Activated T-helper 1 cell treated with Interleukin-2 at 50 U/mL for 16 hours (primary cell): ENCODE measurements at places on chromosomes 11 and 22.

DNA sequence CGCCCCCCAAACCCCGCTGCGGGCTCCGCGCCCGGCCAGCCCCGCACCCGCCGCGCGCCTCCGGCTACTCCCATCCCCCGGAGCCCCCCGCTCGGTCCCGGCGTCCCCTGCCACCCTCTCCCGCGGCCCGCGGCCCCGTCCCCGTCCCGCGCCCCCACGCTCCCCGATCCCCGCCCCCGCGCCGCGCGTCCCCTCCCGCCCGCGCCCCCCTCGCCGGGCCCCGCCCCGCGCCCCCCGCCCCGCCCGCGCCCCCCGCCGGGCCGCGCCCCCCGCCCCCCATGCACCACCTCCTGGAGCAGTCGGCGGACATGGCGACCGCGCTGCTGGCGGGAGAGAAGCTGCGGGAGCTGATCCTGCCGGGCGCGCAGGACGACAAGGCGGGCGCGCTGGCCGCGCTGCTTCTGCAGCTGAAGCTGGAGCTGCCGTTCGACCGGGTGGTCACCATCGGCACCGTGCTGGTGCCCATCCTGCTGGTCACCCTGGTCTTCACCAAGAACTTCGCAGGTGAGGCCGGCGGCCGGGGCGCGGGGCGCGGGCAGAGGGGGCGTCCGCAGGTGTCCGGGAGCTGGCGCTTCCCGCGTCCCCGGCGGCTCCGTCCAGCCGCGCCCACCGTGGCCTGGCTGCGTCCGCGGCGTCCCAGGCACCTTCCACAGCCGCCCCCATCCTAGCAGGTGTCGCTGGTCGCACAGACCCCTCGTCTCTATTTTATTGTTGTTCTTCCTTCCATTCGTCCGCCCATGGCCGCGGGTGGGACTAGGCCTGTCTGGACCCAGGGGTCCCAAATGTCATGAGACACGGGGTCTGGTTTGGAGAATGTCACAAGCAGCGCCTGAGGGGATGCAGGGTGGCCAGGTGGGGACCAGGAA, at the start of gene PANX2:
Gene PANX2 (plus strand): TSS at position 279 of the 866 bp plus-strand sequence. CDS start 0 bp downstream, at position 279.
- no peak for DNase-seq

- no peak for DNase-seq
Measured at GRCh38 chr22:44783581-44783980, 31.2 kb downstream of the ARHGAP8 start.

GRCh38 chr11:68673306-68673945, 10.9 kb upstream of the GAL start:
- no peak for DNase-seq

DNA sequence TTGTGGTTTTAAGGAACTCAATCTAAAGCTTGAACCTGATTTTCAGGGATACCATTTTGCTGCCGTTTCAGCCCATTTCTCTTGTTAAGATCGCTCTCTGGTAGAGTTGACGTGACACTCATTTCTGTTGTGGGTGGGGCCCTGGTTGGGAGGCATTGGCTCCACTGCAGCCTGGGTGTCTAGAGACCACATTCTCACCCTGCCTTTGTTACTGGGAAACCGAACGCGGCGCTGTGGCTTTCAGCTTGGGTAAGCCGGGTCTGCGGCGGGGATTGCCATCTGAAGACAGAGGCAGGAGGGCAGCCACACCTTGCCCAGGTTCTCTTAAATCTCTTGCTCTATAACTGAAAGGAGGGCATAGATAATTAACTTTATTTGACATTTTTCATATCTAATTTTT, 3.2 kb downstream of the EHF start:
- no peak for DNase-seq

DNA sequence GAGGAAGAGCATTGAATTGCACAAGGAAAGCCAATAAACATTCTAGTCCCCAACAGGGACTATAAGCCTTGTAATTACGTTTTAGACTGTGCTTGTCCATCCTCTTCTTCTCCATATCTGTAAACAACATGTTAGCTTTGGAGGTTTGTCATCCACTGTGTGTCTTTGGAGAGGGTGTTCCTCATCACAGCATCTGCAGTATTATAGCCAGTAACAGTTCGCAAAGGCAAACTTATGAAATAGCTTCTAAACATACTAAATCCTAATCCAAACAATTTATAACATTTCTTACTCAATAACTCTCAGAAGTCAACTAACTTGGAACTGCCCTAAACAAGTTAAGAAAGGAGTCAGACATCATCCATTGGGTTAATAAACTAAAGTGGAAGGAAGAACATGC, 10.3 kb upstream of the BDNF start:
- no peak for DNase-seq

GRCh38 chr11:118643142-118643994, 36.0 kb downstream of the PHLDB1 start:
- DNase-seq, result no peak

DNA sequence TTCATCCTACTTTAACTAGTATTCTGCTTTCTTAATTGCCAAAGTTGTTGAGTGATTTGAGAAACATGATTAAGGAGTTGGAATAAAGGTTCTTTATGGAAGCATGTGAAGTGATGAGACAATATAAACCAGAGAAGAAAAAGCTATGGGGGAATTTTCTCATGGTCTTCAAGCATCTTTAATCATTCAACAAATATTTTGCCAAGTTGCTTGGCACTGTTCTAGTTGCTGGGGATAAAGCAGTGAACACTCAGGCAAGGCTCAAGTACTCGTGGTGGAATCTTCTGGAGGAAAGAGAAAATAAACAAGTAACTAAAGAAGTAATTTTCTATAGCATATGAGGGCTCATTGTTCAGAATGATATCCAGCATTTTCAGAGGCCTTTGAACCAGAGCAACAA, 9.2 kb upstream of the PIWIL4 start:
- no peak for DNase-seq

- DNase-seq, result no peak
Measured at GRCh38 chr11:2149864-2150847, 10.9 kb downstream of the INS start.

- DNase-seq, result no peak
Measured at GRCh38 chr11:78564490-78565467, 9.9 kb downstream of the NARS2 start.

- no peak for DNase-seq
Measured at GRCh38 chr11:69216647-69217051, 60.9 kb downstream of the SMIM38 start.
